ENCODE measurements at places on chromosomes 6 and 20.

- no peak for DNase-seq
Measured at GRCh38 chr6:111628142-111628850, 22.6 kb upstream of the TRAF3IP2 start.

DNA sequence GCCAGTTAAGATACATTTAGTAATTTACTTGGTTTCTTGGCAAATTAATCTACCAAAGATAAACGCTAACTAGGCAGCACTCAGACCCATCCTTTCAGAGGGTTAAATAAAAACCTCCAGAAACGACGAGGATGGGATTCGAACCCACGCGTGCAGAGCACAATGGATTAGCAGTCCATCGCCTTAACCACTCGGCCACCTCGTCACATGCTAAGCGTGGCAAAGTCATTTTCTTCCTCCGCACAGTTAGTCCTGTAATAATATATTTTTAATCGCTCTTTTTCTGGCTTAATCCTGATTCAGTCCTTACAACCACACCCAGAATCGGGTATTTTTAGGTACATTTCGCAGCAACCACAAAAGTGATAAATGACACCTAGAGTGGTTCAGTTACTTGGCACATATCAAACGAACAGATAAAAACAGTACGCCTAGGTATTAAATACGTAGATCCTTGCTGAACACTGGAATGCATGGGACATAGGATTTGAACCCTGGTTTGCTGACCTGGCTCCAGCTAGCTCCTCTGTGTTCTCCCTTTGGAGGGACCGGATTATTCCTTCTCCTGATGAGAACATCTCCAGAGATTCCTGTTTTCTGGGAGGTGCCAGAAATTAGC lies 71.6 kb downstream of the GPX5 start:
- DNase-seq = no peak

GRCh38 chr6:23327621-23328020 lies 758.3 kb downstream of the HDGFL1 start:
- no peak for DNase-seq

GRCh38 chr6:139680819-139681218 lies 306.4 kb upstream of the CITED2 start:
- no peak for DNase-seq
